ENCODE measurements at places on chromosomes 7 and 10.

DNA sequence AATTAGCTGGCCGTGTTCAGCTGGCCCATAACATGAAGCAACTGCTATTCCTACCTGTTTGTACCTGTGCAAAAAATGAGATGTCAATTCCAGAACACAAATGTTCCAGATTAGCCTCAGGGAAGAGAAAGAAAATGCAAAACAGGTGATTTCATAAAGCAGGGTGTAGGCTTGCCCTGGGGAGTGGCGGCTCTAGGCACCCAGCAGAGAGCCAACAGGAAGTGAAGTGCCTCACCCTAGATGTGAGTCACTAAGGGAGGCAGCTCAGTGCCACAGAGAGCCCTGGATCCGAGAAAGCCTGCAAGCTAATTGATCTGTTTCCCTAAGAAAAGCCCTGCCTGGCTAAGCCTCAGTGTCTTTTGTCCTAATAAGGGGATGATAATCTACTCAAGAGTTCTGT is 240.0 kb downstream of the ARHGAP21 start:
- no peak for DNase-seq

DNA sequence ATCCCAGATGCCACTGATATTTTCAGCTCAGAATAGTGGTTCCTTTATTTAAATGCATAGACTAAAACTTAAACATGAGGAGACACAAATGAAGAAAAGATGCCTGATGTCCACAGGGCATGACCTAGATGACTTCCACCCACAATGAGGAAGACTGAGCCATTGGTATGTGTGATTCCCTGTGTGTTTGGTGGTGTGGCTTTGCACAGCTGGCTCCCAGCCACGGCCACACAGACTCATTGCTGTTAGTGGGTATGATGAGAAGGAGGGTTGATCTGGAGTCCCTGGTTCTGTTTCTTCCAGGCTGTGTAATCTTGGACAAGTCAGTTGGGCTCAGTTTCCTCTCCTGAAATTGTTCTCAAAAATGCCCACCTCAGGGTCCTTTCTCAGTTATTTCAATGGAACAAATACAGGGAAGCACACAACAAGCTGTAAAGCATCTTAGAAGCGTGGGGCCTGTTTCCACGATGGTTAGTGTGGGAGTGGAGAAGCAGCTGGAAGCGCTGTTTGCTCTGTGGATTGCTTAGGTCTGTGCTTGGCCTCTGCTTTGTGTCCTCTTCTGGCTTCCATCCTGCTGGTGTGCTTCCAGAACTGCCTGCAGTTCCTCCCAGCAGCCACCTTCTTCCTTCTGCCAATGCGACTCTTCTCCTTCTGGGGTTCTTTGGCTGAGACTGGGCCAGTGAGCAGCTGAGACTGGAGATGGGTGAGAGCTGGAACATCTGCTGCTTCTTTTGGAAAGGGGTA is 303.7 kb downstream of the BMPER start:
- no peak for DNase-seq

DNA sequence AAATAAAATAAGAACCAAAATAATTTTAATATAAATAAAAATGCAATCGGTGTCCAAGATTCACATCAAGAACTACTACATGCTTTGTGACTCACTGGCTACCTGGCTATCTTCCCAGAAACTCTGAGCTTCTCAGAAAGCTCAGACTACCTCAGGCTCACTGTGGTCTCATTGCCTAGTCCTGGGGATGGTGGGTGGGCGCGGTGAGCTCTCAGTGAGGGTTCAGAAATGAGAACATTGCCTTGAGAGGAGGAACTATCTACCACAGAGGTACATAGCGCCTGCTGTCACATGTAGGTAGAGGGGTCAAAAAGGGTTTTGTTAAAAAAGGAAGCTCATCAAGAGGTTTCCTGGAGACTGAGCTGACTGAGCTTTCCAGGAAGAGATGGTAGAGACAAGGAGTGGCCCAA is 108.0 kb downstream of the WDFY4 start:
- DNase-seq = no peak

DNA sequence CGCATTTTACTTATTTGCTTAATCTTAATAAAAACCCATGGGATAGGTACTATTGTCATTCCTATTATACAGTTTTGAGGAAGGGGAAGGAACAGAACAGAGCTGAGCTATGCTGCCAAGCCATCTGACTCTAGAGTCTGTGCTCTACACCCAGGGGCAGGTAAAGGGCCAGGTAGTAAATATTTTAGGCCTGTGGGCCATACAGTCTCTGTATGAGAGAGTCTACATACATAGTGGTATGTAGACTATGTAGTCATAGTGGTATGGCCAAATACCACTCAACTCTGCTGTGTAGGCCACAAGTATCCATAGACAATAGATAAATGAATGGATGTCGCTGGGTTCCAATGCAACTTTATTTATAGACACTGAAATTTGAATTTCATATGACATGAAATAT is 3.4 kb upstream of the SRI start:
- no peak for DNase-seq

DNA sequence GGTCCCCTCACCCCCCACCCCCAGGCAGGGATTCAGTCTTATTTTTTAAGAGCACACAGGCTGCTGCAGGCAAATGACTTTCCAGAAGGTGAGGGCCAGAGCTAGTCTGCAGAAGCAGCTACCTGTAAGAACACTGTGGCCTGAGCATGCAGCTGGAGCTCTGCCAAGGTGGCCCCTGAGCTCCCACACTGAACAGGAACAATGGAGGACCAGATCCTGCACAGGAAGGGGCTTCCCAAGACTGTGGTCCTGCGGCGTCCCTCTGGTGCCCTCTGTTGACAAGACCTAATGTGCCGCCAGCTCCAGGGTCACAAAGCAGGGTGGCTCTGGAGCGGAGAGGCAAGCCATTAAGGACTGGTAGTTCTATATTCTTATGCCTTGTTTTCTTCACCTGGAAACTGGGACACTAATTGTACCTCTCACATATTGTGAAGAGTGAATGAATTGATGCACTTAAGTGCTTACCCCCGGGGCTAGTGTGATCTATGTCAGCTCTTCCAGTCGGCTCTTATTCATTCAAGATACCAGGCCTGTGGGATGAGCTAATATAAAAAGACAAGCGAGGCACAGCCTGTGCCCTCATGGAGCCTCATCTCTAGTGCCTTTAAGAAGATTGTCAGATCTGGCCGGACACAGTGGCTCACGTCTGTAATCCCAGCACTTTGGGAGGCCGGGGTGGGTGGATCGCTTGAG is 8.0 kb upstream of the BEND7 start:
- no peak for DNase-seq

DNA sequence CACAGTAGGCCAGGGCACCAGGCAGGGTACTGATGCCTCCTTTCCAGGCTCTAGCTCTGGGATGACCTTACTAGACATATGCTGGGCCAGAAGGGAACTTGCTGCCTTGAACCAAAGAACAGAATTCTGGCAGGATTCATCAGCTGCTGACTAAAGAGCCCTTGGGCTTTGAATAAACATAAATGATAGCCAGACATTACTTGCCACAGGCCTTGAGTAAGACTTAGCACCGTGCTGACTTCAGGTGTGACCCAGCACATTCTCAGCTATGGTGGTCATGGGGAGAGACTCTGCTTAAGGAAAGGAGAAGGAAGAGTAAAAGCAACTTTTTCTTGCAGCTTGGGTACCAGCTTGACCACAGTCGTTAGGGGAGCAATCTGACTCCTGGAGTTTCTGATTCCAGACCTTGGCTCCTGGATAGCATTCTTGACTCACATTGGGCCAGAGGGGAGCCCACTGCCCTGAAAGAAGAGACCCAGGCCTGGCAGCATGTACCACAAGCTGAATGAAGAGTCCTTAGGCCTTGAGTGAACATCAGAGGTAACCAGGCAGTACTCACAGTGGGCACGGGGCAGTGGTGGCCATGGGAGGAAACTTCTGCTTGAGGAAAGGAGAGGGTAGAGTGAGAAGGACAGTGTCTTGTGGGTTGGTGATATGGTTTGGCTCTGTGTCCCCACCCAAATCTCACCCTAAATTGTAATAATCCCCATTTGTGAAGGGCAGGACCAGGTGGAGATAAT is 926.1 kb upstream of the SORCS1 start:
- DNase-seq = no peak

DNA sequence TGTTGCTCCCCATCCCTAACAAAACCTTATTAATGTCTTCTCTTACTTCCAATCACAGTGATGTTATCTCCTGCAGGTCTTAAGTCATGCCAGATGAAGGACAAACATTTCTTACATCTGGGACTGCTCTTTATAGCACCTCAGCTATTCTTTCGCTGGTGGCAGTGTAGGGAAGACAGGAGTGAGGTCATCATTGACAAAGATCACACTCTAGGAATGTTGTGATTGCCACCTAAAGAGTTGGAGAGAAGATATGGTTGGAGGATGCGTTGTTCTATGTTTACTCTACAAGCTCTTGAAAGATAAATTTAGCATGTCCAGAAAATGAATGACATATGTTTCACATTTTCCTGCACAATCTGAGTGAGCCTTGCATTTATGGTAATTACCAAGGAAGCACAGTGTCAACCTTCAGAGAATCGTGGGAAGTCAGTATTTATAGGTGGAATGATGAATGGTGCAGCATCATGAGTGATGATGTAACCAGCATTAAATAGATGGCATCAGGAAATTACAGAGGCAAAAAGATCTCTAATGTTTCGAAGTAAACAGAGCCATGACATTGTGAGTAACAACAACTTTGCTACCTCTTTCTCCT is 188.1 kb upstream of the STEAP1 start:
- no peak for DNase-seq

DNA sequence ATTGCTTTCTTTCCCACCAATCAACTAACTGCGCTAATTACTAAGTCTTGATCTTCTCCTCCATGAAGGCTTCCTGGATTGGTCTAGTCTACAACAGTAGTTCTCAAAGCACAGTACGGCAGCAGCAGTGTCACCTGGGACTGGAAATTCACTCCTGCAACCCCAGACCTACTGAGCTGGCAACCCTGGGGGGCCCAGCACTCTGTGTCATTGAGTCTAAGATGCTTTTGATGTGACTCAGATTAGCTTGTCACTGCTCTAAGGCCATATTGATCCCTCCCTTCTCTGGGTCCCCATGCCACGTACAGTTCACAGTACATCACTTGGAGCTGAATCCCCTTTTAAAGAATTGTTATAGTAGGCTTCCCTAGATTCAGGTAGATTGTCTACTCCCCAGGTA is 65.7 kb upstream of the KMT2C start:
- no peak for DNase-seq

- no peak for DNase-seq
Observed at GRCh38 chr7:107993891-107994291, 9.1 kb downstream of the LAMB1 start.

DNA sequence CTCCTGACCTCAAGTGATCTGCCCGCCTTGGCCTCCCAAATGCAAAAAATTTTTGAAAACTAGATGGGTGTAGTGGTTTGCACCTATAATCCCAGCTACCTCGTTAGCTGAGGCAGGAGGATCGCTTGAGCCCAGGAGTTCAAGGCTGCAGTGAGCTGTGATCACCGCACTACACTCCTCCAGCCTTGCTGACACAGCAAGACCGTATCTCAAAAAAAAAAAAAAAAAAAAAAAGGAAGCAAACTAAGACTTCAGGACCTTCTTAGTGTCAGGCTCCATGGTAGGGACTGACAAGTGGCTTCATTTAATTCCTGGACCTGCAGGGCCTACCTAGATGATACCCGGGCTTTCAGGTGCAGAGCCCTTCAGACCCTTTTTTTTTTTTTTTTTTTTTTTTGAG is 2.5 kb downstream of the POP7 start:
- DNase-seq = no peak

GRCh38 chr7:106485031-106485551 is 175.9 kb downstream of the CCDC71L start:
- DNase-seq = no peak

DNA sequence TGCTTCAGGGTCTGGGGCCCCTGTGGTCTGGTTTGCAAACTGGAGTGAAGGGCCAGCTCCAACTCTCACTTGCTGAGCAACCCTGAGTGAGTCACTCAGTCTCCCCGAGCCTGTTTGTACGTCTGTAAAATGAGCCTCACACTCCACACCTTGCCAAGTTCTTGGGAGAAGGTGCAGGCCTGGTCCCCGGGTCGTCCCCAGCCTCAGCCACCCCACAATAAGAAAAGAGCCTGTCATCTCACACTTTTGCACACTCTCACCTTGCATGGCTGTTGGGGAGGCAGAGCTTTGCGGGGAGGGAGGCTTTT is 5.2 kb downstream of the GRIFIN start:
- DNase-seq = no peak

DNA sequence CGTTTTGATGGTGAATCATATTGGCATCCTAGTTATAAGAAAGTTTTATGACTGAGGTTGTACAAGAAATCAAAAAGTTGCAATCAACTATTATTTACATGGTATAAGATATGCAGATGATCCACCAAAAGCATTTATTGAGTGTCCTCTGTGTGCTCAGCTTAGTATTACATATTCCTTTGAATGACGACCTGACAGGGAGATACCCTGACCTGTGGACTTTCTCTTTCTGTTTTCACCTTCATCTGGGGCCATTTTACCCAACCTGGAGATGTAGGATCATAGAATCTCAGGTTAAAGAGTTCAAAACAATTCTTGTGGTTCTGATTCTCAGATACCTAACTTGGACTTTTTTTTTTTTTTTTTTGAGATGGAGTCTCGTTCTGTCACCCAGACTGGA is 269.1 kb upstream of the SORCS1 start:
- no peak for DNase-seq

DNA sequence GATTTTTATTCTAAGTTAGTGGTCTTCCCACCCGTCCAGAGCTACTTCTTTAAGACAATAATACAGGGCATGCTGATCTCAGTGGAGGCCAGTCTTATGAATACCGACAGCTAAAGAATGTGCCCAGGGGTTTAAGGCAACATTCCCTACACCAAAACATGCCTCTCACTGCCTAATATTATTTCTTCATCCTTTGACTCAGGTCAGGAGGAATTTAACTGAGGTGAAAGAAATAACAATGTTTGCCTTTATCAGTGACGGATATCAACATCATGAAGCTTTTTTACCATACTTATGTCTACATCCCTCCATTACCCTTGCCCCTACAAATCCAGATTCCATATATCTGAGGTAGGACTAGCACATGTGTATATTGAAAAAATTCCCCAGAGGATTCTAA is 33.3 kb upstream of the TES start:
- DNase-seq = no peak

DNA sequence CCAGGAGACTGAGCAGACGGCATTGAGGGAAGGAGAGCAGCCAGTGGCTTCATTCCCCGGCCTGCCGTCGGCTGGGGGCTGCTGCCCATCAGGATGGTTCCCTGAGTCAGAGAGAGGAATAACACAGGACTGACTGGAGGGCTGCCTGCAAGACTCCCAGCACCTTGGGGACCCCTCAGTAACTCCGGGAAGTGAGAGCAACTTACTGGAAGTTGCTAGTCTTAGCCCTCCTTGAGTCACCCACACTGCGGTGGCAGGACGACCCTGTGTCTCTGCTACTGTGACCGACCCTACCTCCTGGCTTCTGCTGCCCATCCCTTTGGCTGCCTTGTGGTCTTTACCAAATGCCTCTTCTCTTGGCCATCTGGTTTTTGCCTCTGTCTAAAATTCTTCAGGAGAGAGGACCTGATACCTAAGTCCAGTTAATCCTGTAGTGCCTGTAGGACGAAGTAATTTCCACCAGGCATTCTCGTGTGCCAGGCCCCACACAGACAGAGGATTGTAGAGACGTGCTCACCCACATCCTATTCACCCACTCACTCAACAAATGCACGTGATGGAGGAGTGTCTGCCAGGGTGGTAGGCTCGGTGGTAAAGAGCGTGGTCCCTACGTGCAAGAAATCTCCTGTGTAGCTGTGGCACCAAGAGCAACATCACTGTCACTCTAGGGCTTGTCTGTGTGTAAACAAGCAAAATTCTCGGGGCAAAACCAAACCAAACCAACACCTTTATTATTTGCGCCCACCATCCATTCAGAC is 156.5 kb downstream of the PRKCQ start:
- DNase-seq = no peak
